ENCODE measurements at places on chromosomes 1 and 21.

DNA sequence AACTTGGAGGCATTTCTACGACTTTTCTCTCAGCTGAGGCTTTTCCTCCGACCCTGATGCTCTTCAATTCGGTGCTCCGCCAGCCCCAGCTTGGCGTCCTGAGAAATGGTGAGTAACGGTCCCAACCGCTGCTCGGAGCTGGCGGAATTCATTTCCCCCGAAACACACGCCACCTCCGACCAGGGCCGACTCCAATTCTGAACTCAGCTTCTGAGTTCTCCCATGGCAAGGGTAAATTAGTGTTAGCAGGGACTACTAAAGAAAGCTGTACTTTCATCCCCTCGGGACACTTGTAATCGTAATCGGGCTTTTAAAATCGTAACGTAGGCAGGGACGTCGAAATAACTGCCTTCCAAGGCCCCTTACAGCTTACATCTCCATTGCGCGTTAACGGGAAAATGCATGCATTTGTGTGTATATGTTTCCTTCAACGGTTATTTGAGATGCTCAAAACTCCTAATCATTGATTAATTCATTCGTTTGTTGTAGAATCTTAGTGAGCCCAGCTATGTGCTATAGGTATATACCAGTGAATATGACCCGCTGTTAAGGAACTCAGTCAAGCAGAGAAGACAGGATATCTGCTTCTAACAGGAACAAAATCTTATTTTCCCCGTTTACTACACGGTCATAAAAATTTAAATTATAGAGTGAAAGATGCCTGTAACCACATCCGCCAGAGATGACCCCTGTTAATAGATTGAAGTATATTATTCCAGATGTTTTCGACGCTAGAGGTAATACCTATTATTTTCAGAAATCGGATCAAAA is 472 bp downstream of the DTL start:
- DNase-seq, result no peak

- no peak for DNase-seq
Observed at GRCh38 chr21:32206631-32207405, 72.0 kb downstream of the MIS18A start.

DNA sequence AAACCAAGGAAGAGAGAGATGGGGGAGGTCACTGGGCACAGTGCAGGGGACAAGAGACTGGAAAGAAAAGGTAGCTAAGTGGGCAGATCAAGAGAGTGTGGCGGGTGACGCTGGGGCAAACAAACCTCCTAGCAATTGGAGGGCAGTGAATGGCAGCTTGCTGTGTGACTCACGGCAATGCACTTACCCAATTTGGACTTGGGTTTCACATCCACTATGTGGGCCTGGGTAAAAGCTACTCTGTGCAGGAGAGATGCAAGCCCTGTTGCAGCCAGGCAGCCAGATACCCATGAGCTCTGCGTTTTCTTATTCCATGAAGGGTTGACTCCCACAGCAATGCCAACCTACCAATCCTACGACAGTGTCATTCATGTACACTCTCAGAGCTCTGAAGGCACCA is 9.5 kb downstream of the PLXNA2 start:
- DNase-seq, result no peak

GRCh38 chr1:185727726-185728125 is 6.5 kb upstream of the HMCN1 start:
- no peak for DNase-seq

- DNase-seq, result no peak
Observed at GRCh38 chr1:157725221-157725577, 24.6 kb upstream of the FCRL3 start.

- no peak for DNase-seq
Observed at GRCh38 chr1:236150986-236151385, 8.6 kb downstream of the GPR137B start.

DNA sequence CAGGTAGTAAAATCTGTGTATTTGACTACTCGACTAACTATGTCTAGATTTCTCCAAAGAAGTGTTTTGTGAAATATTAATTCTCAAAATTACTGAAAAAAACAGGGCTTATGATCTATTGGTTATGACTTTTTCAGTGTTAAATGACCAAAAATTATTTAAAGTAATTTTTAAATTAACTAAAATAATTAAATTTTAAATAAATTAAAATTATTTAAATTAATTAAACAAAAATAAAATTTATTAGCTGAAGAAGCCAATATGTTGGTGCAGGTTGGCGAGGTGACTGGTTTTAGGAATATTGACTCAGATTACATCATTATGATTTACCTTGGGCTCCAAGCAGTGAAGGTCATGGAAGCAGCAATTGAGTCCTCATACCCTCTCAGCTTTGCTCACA is 483.2 kb downstream of the PTPRC start:
- DNase-seq, result no peak

DNA sequence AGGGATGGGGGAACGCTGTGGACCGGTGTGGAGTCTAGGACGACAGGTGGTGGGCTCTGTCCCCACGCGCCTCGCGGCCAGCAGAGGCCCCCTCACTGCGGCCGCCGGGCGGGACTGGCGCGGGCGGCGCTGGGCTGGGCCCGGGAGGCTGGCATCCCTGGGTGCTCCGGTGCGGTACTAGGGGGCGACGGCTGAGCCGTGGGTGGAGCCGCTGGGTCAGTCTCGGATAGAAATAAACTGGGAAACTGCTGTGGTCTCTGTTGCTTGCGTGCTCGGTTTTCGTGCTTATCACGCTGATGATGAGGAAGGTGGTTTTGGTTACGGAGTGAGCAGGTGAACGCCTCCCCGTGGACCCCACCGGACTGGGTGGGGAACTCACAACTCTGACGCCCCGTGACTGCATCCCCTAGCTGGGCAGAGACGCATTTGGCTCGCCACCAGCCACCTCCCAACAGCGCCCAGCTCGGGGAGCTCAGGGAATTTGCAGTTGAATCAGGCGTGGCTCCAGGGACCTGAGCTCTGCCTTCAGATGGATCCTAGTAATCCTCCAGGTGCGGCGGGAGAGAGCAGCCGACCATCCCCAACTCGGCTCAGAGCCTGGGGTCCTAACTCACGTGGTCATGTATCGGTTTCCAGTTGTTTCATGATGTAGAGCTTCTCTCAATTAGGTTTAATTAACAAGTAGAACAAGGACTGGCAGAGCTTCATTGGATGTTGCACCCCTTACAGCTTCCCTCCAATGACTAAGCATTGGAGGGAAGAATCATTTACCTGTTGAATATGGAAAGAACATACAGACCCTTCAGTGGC is 32.1 kb downstream of the HSD17B7 start:
- DNase-seq, result no peak

GRCh38 chr21:35178827-35179226 is 129.7 kb upstream of the RUNX1 start:
- DNase-seq, result no peak
